ENCODE measurements at places on chromosomes 13 and 19. TPM values are rescaled to one million over a fixed set of nuclear protein-coding genes. Genes with fewer than 3 reads are reported as not detected.

The AMER2 gene
- not detected for total RNA-seq

The KLK12 gene
- total RNA-seq: not detected

The ZNF283 gene
- 22.9 TPM for total RNA-seq

The ICAM5 gene
- total RNA-seq: 20.3 TPM

Data from smooth muscle cell of the umbilical artery (primary cell).